ENCODE measurements at places on chromosomes 11 and 22.
A peak's percentile ranks its signal among the peaks of the same experiment; 100 is the strongest.

DNA sequence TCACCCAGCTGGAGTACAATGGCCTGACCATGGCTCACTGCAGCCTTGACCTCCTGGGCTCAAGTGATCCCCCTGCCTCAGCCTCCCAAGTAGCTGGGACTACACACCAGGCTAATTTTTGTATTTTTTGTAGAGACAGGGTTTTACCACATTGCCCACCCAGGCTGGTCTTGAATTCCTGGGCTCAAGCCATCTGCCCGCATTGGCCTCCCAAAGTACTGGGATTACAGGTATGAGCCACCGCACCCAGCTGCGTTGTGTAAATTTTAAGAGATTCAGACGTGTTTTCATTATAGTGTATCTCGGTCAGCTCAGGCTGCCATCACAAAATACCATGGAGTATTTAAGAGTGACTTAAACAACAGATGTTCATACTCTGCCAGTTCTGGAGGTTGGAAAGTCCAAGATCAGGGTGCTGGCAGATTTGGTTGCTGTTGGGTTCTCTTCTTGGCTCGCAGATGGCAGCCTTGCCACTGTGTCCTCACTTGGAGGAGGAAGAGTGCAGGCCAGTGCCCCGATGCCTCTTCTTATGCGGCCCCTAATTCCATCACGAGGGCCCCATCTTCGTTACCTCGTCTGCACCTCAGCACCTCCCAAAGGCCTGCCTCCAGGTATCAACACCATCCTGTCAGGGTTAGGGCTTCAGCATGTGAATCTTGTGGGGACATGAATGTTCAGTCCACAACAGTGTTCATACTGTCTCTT, 32.6 kb upstream of the PARVB start:
- no peak for DNase-seq

DNA sequence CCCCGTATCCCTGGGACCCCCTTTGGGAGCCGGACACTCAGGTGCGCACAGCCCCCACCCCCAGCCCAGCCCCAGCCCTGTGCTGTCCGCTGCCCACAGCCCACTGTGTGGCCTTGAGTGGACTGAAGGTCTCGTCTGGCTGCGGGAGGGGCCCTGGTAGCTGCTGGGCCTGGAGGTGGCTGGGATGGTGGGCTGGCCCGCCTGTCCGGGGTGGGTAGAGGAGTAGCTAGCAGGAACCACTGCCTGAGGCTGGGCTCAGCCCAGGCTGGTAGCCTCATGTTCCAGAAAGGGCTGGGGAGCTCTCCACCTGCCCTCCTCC, 4.6 kb upstream of the MUC6 start:
- no peak for DNase-seq

GRCh38 chr22:39718206-39718605, 147.7 kb downstream of the CACNA1I start:
- no peak for DNase-seq

DNA sequence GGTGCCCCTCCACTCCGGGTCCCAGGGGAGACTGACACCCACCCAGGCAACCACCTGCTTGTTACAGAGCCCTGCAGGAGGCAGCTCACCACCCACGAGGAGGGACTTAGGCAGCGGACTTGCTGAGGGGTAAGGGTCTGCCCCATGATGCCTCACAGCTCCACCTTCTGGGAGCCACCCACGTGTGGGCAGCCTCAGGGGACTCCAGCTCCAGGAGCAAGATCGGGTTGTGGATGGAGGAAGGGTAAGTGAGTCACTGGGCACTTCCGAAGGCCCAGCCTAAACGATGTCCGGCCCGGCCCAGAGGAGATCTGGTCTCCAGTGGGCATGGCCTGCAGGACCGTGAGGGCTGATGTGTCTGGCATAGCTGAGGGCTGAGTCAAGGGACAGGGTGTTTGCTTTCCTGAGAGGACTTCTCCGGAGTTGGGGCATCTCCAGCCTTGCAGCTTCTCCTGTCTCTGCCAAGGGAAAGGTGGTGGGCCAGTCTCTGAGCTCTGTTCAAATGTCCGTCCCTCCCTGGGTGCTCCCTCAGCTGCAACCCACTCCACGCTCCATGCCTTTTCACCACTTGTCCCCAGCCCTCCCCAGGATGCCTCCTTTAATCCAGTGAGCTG, 32.3 kb upstream of the P2RY2 start:
- DNase-seq, result no peak

- DNase-seq, result no peak
Observed at GRCh38 chr22:27850000-27850521, 48.5 kb upstream of the MN1 start.

- peak; percentile 23 for DNase-seq
Observed at GRCh38 chr22:38706101-38706900, 557 bp downstream of the GTPBP1 start.

DNA sequence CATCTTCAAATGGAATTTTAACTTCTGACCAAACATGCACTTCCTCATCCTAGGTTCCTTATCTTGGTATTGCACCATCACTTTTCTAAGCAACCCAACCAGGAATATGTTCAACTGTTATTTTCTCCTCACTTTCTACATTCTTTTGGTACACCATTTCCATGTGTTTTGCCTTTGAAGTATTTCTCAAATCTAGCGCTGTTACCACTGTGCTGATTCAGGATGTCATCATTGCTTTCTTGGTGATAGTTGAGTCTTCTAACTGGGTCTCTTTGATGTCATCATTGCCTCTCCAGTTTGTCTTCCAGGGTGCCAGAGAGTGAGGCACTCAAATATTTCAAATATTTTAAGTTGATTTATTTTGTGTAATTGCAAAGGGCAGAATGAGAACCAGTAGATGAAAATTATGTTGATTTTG, 47.5 kb downstream of the HORMAD2 start:
- no peak for DNase-seq

GRCh38 chr22:50485221-50486131, 1.2 kb upstream of the MIOX start:
- DNase-seq, result no peak

GRCh38 chr11:64430645-64431044, 71.7 kb downstream of the RPS6KA4 start:
- no peak for DNase-seq

- DNase-seq, result no peak
Observed at GRCh38 chr11:105148241-105148640, 8.7 kb upstream of the CARD18 start.

DNA sequence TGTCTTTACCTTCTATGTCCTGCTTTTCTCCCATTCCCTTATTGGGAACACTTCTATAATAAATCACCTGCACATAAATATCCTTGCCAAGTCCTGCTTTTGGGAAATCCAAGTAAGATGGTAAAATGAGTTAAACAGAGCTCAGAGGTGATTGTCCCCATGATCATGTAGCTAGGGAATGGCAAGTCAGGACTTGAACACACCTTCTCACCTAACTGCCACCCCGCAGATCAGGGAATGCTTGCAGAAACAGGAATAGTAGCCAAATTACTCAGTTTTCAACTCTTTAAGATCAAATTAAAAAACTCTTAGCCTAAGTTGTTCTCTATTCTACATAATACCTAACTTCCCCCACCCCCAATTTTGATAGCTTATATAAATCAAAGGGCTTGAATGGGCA, 16.0 kb downstream of the OOSP3 start:
- DNase-seq, result no peak

GRCh38 chr11:134585666-134586610, 173.9 kb upstream of the B3GAT1 start:
- no peak for DNase-seq

GRCh38 chr22:26431261-26431995, 2.4 kb downstream of the ASPHD2 start:
- no peak for DNase-seq

DNA sequence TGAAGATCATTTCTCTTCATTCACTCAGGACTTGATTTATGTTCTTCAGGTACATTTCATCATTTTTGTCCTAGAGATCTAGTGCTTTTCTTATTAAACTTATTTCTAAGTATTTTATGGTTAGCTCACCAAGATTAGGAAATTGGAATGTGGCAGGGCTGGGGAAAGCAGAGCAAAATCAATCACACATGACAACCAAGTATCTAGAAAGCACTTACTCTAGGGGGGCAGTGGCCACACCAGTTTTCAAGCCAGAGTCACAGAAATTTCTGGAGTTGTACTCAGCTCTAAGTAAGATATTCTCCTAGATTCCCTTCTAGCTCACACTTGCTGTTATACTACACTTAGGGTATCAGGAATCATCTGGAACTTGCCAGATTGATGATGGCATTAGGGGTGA, 33.3 kb upstream of the MYEOV start:
- DNase-seq, result no peak

DNA sequence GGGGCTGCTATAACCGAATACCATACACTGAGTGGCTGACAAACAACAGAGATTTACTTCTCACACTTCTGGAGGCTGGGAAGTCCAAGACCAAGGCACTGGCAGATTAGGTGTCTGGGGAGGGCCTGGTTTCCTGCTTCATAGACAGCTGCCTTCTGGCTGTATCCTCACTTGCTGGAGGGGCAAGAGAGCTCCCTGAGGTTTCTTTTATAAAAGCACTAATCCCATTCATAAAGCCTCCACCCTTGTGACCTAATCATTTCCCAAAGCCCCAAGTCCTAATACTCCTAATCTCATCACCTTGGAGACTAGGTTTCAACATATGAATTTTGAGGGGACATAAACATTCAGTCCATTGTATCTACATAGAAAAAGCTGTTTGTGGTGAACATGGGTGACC, 131.8 kb downstream of the KIRREL3 start:
- DNase-seq, result no peak

DNA sequence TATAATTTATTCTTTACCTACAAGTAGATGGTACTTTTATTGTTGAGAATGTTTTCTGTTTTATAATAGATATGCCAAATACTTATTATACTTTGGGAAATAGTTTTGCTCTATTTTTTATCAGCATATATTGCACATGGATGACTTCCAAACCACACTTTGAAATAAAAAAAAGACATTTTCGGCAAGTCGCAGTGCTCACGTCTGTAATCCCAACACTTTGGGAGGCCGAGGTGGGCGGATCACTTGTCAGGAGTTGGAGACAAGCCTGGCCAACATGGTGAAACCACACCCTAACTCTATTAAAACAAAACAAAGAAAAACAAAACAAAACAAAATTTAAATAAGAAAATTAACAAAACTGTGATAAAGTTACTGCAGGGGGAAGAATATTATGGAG, 983.9 kb upstream of the CNTN5 start:
- DNase-seq, result no peak

DNA sequence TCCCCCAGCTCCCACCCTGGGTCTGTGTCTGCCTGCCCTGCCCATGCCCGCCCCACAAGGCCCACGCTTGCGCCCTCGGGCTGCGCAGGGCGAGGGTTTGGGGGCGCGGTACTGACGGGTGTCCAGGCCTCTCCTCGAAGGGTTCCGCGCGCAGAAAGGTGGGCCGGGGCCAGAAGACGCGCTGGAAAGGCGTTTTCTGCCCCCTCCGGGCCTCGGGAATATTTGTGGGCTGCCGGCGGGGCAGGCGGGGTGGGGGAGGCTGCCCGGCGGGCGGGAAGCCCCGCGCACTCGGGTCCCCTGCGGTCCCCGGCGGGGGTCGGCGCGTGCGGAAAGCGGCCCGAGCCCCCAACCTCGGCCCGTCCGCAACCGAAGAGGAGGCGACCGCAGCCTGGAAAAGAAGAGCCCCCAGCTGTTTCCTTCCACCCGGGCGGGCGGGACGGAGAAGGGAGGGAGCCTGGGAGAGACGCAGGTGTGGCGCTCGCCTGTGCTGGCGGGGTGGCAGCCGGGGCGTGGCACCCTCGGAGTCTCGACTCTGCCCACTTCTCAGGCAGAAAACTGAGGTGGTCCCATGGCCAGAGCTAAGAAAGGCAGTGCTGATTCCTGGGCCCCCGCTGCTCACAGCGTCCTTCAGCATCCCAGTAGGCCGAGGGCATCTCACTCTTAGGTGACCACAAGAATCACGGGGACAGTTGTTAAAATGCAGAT, 59.0 kb downstream of the THAP12 start:
- DNase-seq, result no peak

DNA sequence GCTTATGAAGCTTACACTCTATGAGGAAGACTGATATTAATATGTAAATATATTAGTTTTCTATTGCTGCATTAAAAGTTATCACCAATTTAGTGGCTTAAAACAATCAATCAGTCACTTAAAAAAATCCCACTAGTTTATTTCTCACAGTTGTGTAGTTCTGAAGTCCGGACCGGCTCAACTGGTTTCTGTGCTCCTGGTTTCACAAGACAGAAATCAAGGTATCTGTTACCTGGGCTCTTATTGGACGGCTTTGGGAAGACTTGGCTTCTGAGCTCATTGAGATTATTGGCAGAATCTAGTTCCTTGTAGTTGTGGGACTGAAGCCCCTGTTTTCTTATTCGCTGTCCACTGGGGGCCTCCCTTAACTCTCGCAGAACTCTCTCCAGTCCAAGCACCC, 343.0 kb downstream of the RAB38 start:
- no peak for DNase-seq

GRCh38 chr22:37284805-37285355, 2.6 kb downstream of the CYTH4 start:
- DNase-seq, result no peak

GRCh38 chr11:103958475-103959215, 77.8 kb upstream of the DDI1 start:
- DNase-seq, result no peak

DNA sequence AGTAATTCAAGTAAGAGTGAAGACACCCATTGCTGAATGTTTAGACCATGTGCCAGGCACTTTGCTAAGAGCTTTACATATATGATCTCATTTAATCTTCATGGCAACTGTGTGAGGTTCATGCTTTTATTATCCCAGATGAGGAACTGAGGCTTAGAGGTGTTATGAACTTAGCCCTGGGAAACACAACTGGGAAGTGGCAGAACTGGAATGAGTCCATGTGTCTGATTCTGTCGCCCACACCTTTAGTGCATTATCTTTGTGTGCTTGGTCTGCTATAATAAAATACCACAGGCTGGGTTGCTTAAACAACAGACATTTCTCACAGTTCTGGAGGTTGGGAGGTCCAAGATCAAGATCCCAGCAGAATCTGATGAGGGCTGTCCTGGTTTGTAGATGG, 108.7 kb upstream of the PLET1 start:
- DNase-seq, result no peak

DNA sequence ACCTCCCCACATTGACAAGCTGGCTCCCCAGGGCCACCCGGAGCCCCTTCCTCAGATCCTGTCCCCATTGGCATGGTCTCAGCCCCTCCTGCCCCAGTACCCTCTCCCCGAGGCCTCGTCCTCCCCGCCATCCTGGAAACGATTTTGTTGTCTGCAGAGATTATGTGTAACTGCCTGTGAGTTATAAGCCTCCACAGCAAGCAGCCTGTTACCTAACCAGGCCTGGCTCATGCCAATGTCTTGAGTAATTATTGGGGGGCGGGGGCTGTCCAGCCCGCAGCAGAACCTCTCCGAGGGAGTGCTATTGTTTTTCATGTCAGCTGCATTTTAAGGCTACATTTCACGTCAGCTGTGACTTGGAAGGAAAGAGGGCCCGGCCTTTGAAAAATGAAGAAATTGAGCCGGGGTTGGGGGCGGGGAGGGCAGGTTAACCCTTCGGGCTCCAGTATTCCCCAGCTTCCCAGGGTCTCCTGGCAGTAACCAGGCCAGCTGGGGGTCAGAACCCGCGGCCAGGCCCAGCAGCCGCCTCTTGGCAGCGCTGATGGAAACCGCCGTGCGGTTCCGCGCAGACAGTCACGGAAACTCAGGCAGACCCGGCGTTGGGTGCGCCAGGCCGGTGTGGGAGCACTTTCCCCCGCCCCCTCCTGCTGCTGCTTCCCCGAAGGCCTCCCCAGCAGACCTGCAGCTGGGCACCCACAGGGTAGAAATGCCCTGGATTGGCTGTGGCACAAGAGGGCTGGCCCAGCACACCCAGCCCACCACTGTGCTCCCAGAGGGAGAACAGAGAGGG, 59.5 kb downstream of the CDKN1C start:
- DNase-seq, result no peak

- no peak for DNase-seq
Observed at GRCh38 chr22:35834061-35834460, 116.4 kb downstream of the APOL5 start.
